ENCODE measurements at places on chromosomes 13 and 19.

DNA sequence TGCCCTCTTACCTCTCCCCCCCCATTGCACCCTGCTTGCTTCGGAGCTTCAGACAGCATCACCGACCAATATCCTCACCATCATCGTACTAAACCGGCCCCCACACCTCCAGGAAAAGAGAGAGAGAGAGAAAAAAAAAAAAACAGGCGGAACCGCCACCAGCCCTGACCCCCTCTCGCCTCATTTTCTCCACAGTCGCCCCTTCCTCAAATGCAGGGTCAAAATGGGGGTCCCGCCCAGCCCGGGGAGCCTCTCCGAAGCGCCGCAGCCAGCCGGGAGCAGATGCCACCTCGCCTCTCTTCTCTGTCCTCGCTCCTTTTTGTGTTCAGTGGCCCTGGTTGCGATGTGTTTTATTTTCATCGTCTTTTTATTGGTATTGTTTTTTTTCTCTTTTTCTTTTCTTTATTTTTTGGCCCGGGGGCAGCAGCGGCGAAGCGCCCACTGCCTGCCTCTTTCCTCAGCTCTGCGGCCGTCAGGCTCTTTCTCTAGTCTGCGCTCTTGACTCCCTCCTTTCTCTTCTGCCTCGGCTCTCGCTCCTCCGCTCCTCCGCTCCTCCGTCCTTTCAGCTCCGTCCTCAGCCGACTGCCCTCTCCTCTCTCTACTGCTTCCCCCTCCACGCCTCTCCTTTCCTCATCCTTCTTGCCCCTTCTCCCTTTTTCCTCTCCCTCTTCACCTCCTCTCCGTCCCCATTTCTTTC lies 41.4 kb downstream of the DEDD2 start:
- H3K27me3 ChIP-seq, result peaks cover 26% of the 10 kb centered on the region
- peak; percentile 10 for DNase-seq
- H3K4me1 ChIP-seq, result peaks cover 11% of the 10 kb centered on the region
- H3K4me3 ChIP-seq, result peak overlapping the region; percentile 81

DNA sequence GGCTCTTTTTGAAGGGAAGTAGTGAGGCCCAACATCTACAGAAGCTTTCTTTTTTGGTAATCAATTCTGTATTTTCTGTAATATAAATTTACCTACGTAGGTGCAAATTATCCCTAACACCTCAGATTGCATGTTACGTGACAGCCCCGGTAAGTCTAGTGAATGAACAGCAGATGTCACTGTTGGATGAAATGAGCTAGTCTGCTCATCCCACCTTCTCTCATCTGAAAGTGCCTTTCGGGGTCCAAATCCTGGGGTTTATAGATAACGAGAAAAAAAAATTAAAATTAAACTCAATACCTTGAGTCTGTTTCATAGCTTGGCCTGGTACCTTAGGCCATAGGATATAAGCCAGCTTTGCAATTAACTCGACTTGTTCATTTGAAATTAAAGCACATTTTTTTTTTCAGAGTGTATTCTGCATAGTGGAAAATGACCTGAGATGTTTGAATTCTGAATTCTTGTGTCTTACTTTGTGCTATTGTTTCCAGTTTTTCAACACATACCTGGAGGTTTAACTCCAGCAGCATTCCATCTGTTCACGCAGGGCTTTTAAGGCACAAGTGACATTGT lies 548.2 kb downstream of the GPC5 start:
- H3K27ac ChIP-seq, result no peak overlapping the region
- no peaks in the 10 kb centered on the region for H3K36me3 ChIP-seq

DNA sequence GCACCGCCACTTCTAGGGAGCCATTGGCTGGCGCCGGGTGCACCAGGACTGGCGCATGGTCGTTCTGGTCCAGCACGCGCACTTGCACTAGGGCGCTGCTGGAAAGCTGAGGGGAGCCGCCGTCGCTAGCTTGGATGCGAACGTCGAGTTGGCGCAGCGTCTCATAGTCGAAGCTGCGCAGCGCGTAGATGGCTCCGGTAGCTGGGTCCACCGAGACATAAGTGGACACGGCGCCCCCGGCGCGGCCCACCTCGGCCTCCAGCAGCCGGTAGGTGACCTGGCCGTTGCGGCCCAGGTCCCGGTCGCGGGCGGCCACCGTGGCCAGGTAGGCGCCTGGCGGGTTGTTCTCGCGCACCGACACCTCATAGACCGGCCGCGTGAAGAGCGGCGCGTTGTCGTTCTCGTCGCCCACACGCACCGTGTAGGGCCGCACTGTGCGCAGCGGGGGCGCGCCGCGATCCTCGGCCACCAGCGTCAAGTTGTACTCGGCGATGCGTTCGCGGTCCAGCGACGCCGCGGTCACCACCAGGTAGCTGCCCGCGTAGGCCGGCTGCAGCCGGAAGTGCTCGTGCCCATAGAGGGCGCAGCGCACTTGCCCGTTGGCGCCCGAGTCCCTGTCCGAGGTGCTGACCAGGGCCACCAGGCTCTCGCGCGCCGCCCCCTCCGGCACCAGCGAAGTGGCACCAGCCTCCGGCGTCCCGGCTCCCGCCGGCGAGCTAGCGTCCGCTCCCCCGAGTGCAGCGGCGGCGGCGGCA lies 1.7 kb downstream of the PCDH8 start:
- peak; percentile 61 for DNase-seq
- peaks cover 32% of the 10 kb centered on the region for H3K4me1 ChIP-seq
- peaks cover 6% of the 10 kb centered on the region for H3K36me3 ChIP-seq
- H3K27ac ChIP-seq, result no peak overlapping the region

GRCh38 chr13:58376775-58377174 lies 745.2 kb downstream of the PCDH17 start:
- no peaks in the 10 kb centered on the region for H3K36me3 ChIP-seq
- no peaks in the 10 kb centered on the region for H3K27me3 ChIP-seq

DNA sequence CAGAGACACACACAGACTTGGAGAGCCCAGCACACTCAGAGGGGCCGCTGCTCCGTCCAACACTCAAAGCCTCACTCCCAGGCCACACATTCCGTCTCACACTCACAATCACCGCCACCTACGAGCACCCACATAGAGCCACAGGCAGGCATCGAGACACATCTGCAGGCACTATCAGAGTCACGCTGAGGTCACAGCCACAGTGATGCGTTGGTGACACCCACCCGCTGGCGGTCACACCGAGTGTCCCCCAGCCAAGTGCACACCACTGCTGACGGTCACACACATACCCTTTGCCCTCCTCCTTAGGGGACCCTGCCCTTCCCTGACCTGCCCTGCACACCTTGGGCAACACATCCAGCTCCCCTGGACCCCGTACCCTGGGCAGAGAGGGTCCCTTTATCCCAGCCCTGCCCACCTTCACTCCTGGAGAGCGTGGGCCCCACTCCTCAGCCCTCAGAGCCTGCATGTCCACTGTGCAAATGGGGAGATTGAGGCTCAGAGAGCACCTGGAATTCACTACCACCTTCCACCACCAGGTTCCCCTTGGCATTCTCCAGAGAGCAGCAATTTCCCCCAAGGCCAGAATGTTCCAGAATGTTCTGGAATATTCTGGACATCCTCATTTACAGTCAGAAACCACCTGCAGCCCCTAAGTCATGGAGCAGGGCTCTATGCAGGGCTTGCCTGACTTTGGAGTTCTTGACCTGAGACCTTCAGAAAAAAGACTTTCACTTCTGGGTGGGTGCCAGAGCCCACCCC lies 5.4 kb downstream of the FUT5 start:
- no peak overlapping the region for H3K27ac ChIP-seq
- H3K4me1 ChIP-seq, result no peaks in the 10 kb centered on the region
- H3K4me3 ChIP-seq, result no peak overlapping the region
- DNase-seq, result no peak

GRCh38 chr13:32731576-32731975 lies 145.3 kb downstream of the PDS5B start:
- peak overlapping the region; percentile 9 for H3K27ac ChIP-seq
- peaks cover 46% of the 10 kb centered on the region for H3K4me1 ChIP-seq
- no peak overlapping the region for H3K4me3 ChIP-seq
